Stomach (tissue), 19 donors: ENCODE measurements at places on chromosomes 13 and 19. TPM values are rescaled to one million over a fixed set of nuclear protein-coding genes. Genes with fewer than 3 reads are reported as not detected.

- DNase-seq = no peak
Measured at GRCh38 chr13:69595181-69595580, 512.4 kb upstream of the ATXN8OS start.

- DNase-seq = peak; percentile 51
Measured at GRCh38 chr19:27794494-27795042, 1418.4 kb downstream of the UQCRFS1 start.

DNA sequence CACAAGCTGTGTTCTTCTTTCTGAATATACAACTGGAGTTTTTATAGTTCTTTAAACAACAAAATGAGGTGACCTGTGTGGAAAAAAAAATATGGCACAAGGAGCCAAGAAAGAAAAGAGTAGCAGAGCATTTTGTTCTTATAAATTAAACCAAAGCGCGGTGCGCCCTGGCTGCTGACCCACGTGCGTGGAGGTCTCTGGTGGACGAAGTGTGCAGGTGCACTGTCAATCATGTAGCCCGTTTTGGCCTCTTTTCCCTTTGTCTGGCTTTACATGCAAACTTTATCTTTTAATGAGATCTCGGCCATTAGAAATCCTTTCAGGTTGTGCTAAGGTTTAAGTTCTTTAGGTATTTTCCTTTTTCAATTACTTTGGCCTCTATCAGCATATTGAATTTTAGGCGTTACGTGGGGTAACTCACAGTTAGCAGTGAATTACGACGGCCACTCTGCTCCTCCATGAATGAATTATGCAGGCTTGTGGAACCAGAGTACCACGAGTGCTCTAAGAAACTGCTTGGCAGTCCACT is 443.9 kb upstream of the SLC10A2 start:
- no peak for DNase-seq

DNA sequence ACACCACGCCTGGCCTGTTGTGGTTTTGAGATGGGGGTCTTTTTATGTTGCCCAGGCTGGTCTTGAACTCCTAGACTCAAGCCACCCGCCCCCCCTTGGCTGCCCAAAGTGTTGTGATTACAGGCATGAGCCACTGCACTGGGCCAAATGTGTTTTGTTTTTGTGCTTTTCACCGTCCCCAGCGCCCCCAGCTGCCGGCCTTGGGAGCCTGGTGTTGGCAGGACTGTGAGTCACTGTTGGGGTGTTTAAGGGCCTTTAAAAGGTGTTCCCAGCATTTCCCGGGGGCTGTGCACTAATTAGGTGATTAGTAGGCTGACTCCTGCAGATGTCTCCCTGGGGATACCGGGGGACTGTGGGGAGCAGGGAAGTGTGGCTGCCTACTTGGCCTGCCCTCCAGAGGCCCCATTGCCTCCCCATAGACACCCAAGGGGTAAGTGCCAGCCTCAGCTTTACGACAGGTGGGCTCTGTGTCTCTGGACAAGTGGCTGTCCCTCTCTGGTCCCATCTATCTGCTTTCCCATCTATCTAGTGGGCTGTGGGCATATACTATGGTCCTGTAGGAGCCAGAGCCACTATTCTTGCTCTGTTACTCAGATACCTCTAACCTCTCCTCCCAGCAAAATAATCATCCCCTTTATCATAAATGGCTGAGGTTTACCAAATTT is 11.8 kb upstream of the TLE5 start:
- no peak for DNase-seq

GRCh38 chr13:40351537-40352379 is 314.7 kb downstream of the FOXO1 start:
- DNase-seq = no peak

DNA sequence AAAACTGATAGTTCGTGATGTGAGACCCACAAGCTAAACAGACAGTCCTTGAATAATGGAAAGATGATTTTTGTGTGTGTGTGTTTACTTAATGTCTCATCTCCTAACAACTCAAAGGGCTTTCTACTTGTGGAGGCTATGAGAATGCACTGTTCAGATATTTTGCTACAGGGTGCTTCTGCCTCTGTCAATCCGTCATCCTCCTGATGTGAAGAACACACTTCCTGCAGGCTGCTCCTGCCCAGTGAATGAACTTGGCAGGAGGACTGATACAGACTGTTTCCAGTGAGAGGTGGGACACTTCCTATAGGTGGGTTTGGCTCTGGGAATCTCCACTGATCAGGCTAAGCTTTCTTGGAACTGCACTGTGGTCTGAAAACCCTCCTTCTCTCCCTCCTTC is 168.4 kb upstream of the STARD13 start:
- no peak for DNase-seq

GRCh38 chr13:19650742-19651141 is 17.3 kb downstream of the MPHOSPH8 start:
- DNase-seq = no peak

DNA sequence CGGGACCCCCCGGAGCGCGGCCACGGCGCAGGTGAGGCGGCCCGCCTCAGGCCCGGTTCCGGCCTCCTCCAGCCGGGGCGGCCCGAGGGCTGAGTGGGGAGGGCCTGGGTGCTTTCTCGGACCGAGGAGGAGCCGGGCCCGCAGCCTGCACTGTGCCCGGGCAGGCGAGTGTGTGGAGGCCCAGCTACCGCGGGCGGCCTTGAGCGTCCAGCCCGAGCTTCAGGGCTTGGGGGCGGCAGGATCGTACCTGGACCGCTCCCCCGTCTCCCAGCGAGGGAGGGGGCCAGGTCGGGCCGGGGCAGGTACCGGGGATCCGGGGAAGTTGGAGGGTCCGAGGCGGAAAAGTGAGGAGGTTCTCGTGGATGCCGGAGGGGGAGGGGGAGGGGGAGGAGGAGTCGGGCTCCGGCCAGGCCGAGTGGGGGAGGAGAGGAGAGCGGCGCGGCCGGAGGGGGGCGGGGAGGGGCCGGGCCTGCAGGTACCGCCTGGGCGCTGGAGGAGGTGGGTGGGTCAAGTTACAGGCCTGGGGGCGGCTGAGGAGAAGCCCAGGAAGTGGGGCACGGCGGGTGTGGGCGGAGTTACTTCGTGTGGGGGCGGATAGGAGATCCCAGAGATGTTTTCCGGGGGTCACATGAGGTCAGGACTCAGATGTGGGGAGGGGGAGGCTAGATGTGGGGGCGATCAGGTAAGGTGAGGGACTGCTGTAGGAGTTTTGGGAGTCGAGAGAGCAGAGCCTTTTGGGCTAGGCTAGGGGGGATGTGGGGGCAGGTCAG is 545 bp downstream of the NACC1 start:
- DNase-seq = peak; percentile 52

GRCh38 chr13:51862957-51863356 is 1.2 kb downstream of the CCDC70 start:
- no peak for DNase-seq

DNA sequence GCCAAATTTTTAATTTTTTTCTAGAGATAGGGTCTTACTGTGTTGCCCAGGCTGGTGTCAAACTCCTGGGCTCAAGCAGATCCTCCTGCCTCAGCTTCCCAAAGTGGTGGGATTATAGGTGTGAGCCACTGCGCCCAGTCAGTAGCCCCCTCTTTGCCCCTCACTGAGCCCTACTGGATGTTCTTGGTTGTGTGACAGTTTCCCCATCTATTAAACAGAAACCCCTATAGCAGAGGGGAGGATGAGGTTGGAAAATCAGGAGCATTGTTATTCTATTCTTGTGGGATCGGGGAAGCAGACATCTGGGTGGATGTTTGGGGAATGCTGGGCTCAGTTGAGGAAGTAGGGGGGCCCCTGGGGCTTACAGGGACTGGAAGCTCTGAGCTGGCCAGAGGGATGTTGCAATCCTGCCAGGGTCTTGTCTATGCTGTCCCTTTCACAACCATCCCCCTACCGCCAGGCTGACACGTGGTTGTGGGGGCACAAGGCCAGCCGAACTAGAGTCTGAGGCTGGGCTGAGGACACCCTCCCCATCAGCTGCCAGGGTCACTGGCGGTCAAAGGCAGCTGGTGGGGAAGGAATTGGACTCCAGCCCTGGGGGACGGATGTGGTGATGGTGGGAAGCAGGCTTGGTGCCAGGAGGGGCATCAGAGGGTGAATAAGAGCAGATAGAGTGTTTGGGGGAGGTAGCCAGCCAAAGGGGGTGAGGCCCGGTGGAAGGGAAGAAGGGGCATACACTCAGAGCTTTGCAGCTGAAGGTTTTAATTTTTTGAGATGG is 10.9 kb downstream of the APOC1 start:
- peak; percentile 80 for DNase-seq

DNA sequence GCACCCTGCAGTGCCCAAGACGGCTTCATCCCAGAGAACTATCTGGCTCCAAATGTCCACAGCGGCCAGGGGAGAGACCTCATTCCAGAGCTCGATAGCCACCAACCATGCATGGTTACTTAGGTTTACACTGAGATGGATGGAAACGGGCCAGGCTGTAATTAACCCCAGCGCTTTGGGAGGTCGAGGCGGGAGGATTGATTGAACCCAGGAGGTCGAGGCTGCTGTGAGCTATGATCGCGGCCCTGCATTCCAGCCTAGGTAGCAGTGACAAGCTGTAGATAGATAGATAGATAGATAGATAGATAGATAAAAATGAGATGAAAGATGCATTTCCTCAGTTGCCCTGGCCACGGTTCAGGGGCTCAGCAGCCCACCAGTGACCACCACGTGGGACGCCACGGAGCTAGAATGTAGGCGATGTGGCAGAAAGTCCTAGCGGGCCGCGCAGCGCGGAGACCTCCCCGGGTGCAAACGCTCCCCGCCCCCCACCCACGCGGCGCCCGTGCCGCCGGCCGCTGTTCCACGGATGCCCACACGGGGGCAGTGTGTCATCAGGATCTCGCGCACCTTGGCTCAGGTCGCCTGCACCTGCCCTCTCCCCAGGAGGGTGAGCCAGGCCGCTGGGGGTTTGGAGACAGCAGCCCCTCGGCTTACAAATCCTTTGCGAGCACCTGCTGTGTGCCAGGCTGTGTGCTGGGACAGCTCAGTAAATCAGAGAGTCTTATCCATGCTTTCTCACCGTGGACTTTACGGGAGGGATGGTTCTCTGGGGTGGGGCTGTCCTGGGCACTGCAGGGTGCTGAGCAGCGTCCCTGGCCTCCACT is 13.5 kb upstream of the TLE5 start:
- peak; percentile 85 for DNase-seq

DNA sequence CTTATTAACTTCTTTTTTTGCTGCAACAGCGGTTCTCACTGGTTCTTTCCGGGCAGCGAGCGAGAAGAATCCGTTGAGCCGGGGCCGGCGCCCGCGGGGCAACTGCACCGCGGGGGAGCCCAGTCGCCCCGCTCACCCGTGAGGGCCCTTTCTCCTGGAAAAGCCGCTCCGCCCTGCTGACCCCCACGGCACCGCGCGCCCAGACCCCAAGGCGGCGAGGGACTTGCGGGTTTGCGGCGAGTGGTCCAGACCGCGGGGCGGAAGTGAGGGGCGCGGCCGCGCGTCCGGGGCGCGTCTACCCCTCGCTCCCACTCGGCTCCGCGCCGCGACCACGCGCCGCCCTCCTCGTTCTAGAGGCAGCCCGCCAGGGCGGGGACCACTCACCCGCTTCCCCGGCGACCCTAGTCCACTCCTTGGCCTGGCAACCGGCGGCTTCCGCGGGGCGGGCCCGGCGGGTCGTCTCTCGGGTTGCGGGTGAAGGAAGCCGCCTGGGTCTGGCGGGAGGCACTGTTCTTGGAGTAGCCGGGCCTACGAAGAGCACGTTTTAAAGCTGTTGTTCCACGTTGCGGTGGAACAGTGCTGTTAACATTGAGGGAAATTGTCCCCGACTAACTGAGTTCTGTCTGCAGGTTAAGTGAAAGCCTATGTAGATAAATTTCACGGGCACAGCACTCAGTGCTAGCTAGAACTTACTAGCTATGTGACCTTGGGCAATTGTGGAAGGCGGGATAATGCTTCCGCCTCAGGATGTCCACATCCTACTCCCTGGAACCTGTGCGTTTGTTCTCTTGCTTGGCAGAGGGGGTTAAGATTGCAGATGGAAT is at the start of gene NEK3:
Gene NEK3, minus strand, starts transcription at position 439 of the 824 bp plus-strand sequence. CDS start 3,406 bp downstream, outside the sequence.
- DNase-seq = peak; percentile 92

DNA sequence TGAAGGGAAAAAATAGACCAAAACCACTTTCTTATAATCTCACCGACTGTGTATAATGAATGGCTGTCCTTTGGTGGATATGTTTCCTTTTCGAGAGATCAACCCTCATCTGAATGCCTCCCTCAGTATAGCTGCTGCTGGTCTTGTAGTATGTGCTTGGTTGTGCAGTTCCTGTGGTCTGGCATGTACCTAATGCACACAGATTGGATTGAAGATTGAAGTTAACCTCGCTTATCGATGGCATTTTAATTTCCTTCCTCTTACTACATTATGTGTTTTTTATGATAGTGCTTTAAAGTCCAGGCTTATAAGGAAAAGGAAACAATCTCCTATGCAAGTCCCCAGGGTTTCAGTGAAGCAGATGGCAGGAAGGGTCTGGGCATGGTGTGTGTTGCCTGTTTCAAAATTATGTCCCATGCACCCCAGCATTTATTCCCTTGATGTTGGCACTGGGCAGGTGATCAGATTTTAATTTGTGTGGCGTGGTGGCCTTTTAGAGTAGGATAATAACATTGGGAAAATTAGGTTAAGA is 334.1 kb downstream of the SHISA2 start:
- DNase-seq = no peak

- DNase-seq = peak; percentile 93
Measured at GRCh38 chr19:11887611-11888531, at the start of gene ZNF69. Gene ZNF69, plus strand, starts transcription at chr19:11887782. Its CDS starts 142 bp downstream, at chr19:11887924.

- no peak for DNase-seq
Measured at GRCh38 chr13:94234738-94235137, 244.7 kb downstream of the DCT start.

GRCh38 chr13:46295491-46296114 is 83.9 kb downstream of the LRRC63 start:
- DNase-seq = peak; percentile 45

DNA sequence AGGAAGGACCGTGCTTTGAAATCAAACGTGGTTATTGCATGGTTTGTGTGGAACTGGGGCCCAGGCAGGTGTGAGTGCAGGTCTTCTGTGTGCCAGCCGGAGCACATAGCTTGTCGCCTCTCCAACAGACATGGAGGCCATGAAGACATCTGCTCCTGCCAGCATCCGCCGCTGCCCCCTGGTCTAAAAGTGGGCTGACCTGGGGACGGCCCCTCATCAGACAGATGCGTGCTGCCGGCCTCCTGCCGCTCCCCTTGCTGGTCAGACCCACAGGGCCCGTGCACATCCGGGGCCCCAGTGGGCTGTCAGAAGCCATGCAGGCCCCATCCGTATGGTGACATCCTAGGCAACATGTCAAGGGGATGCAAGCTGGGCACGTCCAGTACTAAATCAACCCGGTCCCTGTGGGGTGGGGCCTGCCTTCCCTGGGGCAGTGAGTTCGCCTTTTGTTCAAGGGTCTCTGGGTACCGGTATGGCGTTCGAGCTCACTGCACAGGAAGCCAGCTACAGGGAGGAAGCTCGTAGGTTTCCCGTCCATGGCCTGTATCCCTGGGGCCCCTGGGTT is 88.0 kb upstream of the MCF2L start:
- no peak for DNase-seq

GRCh38 chr19:38728752-38729541 is 15.3 kb downstream of the CAPN12 start:
- no peak for DNase-seq

The MIA gene
- total RNA-seq = 8.1 TPM

The MADCAM1 gene
- total RNA-seq = 1.9 TPM

The TBXA2R gene
- total RNA-seq = 1.0 TPM

The LSM4 gene
- 98.6 TPM for total RNA-seq

The LINGO3 gene
- total RNA-seq = not detected

The NOSIP gene
- 70.5 TPM for total RNA-seq

The PLIN4 gene
- 27.4 TPM for total RNA-seq

The CYP4F8 gene
- not detected for total RNA-seq
